ENCODE measurements at places on chromosomes 16 and 17.

DNA sequence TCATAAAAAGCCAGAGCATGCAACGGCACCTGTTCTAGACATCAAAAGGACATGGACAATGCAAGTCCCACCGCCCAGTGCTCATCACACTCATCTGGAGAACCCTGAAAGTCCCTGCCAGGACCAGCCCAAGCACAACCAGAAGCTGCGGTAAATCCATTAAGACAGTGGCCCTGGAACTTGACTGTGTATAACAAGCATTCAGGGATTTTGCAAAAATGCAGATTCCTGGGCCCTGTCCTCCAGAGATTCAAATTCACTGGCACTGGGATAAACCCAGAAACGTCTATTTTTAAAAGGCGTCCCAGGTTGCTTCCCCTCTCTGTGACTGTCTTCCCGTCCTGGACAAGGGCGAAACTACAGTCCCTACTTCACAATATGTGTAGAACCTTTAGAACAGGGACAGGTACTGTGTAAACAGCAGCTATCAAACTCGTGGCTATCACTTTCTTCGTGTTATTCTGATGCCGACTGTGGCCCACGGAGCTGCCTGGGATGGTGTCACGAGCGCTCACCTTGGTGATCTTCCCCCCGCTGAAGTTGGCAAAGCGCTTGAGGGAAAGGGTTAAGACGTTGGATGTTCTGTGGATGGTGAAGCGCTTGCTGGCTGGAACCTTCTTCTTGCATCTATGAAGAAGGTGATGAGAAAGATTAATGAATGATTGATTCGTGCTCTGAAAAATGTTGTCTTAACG is 22.3 kb downstream of the USP36 start:
- DNase-seq = no peak

GRCh38 chr17:77510133-77510796 is 369.5 kb downstream of the SEC14L1 start:
- DNase-seq = no peak

DNA sequence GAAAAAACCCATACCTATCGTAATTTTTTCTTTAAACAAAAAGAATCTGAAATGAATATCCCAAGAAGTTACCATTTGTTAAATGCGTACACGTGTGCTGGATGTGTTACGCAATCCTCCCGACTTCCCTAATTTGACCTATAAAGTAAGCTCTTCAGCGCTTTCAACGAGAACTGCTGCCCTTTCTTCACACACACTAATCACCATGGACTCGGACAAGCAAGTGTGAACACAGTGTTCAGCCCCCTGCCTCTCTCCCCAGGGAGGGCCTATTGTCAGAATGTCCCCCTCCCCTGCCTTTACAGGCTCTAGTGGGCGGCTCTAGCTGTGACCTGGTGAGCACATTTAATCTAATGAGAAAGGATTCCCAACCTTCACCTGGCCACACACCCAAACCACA is 216.1 kb downstream of the CEP112 start:
- no peak for DNase-seq

DNA sequence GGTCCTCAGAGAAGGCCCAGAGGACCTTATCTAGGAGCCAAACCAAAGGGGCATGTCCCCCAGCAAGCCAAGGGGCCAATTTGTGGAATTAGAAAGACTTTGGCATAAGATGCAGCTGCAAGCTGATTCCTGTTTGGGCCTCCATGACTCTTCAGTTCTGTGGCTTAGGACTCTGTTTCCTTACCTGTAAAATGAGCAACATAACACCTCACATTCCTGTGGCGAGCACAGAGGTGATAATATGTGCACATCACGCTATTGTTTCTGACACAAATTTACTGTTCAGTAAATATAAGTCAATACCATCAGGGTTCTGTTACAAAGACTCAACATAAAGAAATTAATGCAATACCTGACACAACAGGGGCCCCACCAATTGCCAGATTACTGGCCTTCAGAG is 57.7 kb downstream of the CDH11 start:
- DNase-seq = no peak

- no peak for DNase-seq
Measured at GRCh38 chr16:59655031-59655430, 920.9 kb upstream of the GOT2 start.

- no peak for DNase-seq
Measured at GRCh38 chr17:82872591-82873520, 33.0 kb upstream of the ZNF750 start.

DNA sequence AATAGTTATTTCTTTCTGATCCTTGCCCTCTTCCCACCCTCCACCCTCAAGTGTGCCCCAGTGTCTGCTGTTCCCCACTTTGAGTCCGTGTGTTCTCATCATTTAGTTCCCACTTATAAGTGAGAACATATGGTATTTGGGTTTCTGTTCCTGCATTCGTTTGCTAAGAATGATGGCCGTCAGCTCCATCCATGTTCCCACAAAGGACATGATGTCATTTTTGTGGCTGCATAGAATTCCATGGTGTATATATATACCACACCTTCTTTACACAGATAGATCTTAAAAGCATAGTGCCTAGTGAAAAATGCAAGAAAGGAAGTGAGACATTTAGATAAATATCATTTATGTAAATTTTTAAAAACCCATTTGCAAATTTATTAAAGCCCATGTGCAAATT is 33.1 kb downstream of the HS3ST2 start:
- DNase-seq = no peak

GRCh38 chr17:44568945-44569858 is 11.9 kb downstream of the FZD2 start:
- DNase-seq = no peak

- no peak for DNase-seq
Measured at GRCh38 chr17:50046667-50047066, 9.2 kb upstream of the ITGA3 start.

DNA sequence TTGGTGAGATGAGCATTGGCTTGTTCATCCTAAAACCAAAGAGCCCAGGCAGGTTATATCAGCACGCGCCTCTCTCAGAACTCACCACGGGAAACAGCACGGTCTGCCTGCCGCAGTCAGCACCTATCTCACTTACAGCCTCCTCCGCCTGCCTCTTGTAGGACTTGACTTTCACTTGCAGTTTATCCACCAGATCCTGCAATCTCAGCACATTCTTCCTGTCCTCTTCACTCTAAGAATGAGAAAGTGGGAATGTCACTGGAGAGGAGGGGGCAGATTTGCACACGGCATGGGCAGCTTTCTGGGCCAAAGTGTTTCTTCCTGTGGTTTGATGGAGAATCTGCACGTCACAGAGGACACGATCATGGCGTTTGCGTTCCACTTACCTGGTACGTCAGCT is 27.4 kb downstream of the MYH3 start:
- DNase-seq = no peak

GRCh38 chr17:82030470-82031302 is 792 bp upstream of the RAC3 start:
- DNase-seq = no peak
